Testis (tissue), 5 donors: ENCODE measurements at places on chromosomes 16 and 17. TPM values are rescaled to one million over a fixed set of nuclear protein-coding genes. Genes with fewer than 3 reads are reported as not detected.

DNA sequence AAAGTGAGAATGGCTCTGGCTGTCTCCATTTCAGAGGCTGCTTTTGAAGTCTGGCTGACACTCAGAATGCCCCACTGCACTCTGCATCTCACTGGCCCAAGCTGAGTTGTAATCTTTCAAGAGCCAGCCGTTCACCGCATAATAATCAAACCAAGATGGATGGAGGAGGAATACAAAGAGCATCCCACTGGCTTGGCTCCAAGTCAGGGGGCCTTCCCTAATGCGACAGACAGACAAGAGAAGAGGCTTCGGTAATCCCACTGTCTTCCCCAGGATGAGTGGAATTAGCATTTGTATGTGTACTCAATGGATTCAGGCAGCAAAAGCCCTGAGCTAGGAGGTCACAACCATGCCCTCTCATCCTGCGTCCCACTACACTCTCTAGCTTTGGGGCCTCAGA lies 68.0 kb downstream of the CBLN1 start:
- no peak overlapping the region for H3K27ac ChIP-seq
- H3K27me3 ChIP-seq = no peaks in the 10 kb centered on the region
- H3K4me1 ChIP-seq = no peaks in the 10 kb centered on the region

- H3K27me3 ChIP-seq = no peaks in the 10 kb centered on the region
- DNase-seq = no peak
- H3K4me1 ChIP-seq = peaks cover 41% of the 10 kb centered on the region
- no peaks in the 10 kb centered on the region for H3K36me3 ChIP-seq
- peak overlapping the region; percentile 65 for H3K4me3 ChIP-seq
Observed at GRCh38 chr17:81396278-81396721, 1.0 kb downstream of the BAHCC1 start.

DNA sequence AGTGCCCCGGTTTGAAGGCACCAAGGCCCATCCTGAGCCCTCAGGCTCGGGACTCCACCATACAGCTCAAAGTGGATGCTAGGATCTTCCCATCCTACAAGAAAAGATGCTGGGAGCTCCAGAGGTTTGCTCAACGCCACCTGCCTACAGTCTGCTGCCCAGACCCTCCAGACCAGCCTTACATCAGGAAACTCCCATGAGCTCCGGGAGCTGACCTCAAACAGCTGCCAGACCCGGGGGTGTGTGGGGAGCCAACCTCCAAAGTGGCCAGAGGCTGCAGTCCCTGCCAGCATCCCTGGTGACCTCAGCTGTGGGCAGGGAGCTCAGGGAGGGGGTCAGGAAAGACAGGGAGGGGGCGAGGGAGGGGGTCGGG lies 43.8 kb downstream of the C16orf82 start:
- no peaks in the 10 kb centered on the region for H3K36me3 ChIP-seq
- no peaks in the 10 kb centered on the region for H3K27me3 ChIP-seq
- H3K27ac ChIP-seq = no peak overlapping the region
- no peak overlapping the region for H3K4me3 ChIP-seq
- H3K4me1 ChIP-seq = no peaks in the 10 kb centered on the region
- no peak for DNase-seq

Gene TBC1D3B
- 23.0 TPM for total RNA-seq

DNA sequence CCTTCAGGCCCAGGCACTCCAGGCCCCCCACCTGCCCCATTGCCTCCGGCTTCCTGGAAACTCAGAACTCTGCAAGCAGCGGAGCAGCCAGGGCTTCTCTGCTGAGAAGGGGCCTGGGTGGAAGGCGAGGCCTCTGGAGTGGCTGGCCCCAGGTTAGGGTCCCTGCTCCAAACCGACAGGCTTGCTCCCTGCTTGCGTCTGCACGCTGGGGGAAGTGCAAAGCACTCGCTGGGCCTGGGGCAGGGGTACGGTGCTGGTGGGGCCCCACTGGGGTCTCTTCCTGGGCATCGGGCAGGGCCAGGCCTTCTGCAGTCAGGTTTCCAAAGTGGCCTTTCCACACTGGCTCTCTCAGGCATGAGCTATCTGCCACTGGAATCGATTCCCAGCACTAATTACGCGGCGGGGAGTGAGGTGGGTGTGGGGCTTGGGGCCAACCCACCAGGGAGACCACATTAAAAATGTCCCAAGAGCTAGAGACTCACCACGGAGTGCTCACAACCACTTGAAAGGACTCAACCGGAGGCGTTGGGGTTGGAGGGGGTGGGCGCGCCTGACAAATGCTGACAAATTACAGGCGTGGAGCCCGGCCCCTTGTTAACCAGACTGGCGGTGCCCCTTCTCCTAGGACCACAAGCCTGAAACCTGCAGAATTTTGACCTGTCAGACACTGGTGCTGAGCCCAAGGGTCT lies 17.9 kb downstream of the FAM83G start:
- no peaks in the 10 kb centered on the region for H3K27me3 ChIP-seq
- no peak for DNase-seq
- no peaks in the 10 kb centered on the region for H3K36me3 ChIP-seq
- no peaks in the 10 kb centered on the region for H3K4me1 ChIP-seq
- H3K27ac ChIP-seq = no peak overlapping the region
- H3K4me3 ChIP-seq = no peak overlapping the region

- H3K27ac ChIP-seq = no peak overlapping the region
- H3K4me3 ChIP-seq = no peak overlapping the region
- DNase-seq = no peak
- H3K4me1 ChIP-seq = no peaks in the 10 kb centered on the region
Observed at GRCh38 chr17:2444382-2444781, 43.5 kb upstream of the MNT start.

GRCh38 chr17:81337476-81337879 lies 42.4 kb upstream of the SLC38A10 start:
- no peak for DNase-seq
- peaks cover 39% of the 10 kb centered on the region for H3K4me1 ChIP-seq
- no peaks in the 10 kb centered on the region for H3K36me3 ChIP-seq
- H3K27me3 ChIP-seq = no peaks in the 10 kb centered on the region
- no peak overlapping the region for H3K27ac ChIP-seq

Gene CRHR1
- 0.55 TPM for total RNA-seq

GRCh38 chr17:74749279-74750038 lies 1.0 kb downstream of the NHERF1 start:
- DNase-seq = no peak
- H3K4me3 ChIP-seq = peak overlapping the region; percentile 91
- peaks cover 38% of the 10 kb centered on the region for H3K4me1 ChIP-seq
- peak overlapping the region; percentile 79 for H3K27ac ChIP-seq

Gene PRAC2
- total RNA-seq = 2.6 TPM

Gene GNAO1
- 33.3 TPM for total RNA-seq

DNA sequence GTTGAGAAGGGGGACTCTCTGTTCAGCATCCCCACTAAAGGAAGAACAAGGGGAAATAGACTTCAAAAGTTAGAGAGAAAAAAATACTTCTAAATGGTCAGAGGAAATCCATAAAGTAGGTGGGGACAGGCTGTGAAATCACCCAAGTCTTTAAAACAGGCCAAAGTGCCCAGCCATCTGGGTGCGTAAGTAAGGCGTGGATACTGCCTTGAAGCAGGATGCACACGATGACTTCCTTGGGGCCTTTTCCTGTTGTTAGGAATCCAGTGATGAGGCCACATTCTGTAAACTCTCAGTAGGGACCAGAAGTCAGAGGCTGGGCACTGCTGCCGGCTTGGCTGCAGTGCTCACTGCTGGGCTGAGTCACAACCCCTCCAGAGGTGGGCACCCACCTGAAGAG lies 9.2 kb downstream of the AXIN2 start:
- H3K27me3 ChIP-seq = no peaks in the 10 kb centered on the region
- no peaks in the 10 kb centered on the region for H3K36me3 ChIP-seq
- no peak overlapping the region for H3K27ac ChIP-seq
- no peak overlapping the region for H3K4me3 ChIP-seq

Gene FAM234A
- total RNA-seq = 151 TPM

Gene OR1F1
- not detected for total RNA-seq

GRCh38 chr17:9475101-9475658 lies 100.4 kb downstream of the STX8 start:
- H3K27me3 ChIP-seq = no peaks in the 10 kb centered on the region
- no peak overlapping the region for H3K27ac ChIP-seq
- DNase-seq = no peak
- H3K4me3 ChIP-seq = no peak overlapping the region
- H3K36me3 ChIP-seq = no peaks in the 10 kb centered on the region
- H3K4me1 ChIP-seq = peaks cover 1% of the 10 kb centered on the region

Gene NOD2
- total RNA-seq = 4.1 TPM

DNA sequence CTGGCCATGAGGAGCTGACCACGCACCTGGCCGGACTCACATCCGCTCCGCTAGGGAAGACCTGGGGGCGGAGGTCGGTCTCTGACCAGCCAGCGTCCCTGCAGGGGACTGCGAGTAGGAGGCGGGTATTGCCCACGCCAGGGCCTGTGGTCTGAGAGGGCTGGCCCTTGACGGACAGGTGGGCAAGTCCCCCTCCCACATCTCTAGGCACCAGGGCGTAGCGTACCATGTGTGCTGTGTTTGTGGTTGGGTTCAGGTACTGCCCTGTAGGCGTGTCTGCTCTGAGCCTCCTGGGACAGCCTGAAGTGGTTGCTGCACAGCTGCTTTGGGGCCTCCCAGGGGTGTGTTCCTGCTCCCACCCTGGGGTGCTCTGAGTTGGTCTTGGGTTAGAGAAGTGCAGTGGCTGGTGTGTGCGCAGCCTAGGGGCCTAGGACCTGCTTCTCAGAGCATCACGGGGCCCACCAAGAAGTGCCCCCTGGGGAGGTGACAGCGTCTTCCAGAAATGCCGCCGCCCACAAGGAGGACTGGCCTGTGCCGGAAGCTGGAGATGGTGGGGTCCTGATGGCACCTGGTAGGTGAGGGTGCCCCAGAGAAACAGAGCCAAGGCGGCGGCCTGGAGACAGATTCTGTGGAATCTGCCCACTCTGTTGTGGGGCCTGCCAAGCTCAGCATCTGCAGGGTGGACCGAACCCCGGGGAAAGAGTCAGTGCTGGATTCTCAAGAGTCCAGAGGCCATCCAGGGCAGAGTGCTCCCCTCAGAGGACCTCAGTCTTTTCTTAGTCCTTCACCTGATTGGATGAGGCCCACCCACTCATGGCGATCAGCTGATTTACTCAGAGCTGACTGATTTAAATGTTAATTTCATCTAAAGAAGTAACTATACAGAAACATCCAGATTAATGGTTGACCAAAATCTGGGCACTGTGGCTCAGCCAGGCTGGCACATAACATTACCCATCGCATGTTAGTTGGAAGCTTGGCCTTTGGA lies 48.3 kb downstream of the WDR45B start:
- H3K4me1 ChIP-seq = no peaks in the 10 kb centered on the region
- DNase-seq = no peak
- H3K4me3 ChIP-seq = no peak overlapping the region
- no peaks in the 10 kb centered on the region for H3K27me3 ChIP-seq

Gene VTN
- total RNA-seq = 9.7 TPM

Gene TNP2
- 29.8 TPM for total RNA-seq

DNA sequence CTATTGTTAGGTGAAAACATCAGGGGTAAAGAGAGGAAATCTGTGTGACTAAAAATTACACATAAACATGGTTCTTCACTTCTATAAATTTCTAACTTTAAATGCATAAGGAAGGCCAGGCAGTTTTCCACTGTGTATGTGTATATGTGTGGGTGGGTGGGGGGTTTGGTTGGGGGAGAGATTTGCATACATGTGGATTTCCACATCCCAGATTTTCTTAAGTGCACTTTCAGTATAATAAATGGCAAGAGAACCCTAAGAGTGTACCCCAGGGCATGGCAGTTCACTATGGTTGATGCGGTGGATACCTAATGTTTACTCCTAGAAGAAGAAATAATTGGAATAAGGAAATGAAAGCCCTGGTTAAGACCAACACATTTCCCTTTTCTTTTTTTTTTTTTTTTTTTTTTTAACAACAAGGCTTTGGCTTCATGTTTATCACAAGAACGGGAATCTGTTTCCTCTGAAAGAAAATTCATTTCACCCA lies 451.8 kb upstream of the CCL2 start:
- H3K27me3 ChIP-seq = no peaks in the 10 kb centered on the region
- DNase-seq = no peak
- H3K36me3 ChIP-seq = no peaks in the 10 kb centered on the region

DNA sequence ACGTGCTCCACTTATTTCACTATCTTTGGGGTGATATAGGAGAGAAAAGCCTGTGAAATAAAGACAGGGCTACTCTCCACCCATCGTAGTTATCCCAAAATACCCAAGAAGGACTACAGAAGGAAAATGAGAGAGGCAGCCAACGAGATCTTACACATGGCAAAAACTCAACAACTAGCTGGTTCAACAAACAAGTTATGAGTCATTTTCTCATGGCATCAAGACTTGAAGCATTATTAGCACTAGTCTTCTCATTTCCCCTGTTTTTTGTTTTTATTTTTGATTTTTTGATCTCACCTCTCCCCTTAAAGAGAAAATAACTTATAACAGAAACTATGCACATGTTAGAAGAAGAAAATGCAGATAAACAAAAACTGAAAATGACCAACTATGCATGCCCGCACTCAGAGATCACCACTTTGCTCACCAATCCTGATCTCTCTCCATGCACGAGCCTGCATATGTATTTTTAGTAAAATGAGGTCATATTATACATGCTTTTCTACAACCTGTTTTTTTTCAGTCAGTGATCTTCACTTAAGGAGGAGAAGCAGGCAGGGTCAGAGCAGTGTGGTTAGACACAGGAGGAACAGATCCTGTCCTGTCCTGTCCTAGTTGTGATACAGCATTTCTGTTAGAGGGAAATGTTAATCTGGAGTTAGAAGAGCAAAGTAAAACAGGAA lies 22.8 kb downstream of the FAM117A start:
- H3K36me3 ChIP-seq = no peaks in the 10 kb centered on the region
- no peak overlapping the region for H3K4me3 ChIP-seq
- H3K27me3 ChIP-seq = no peaks in the 10 kb centered on the region
- no peak for DNase-seq
- peak overlapping the region; percentile 68 for H3K27ac ChIP-seq

Gene KRTAP9-8
- total RNA-seq = not detected

Gene CAMKK1
- 19.7 TPM for total RNA-seq

DNA sequence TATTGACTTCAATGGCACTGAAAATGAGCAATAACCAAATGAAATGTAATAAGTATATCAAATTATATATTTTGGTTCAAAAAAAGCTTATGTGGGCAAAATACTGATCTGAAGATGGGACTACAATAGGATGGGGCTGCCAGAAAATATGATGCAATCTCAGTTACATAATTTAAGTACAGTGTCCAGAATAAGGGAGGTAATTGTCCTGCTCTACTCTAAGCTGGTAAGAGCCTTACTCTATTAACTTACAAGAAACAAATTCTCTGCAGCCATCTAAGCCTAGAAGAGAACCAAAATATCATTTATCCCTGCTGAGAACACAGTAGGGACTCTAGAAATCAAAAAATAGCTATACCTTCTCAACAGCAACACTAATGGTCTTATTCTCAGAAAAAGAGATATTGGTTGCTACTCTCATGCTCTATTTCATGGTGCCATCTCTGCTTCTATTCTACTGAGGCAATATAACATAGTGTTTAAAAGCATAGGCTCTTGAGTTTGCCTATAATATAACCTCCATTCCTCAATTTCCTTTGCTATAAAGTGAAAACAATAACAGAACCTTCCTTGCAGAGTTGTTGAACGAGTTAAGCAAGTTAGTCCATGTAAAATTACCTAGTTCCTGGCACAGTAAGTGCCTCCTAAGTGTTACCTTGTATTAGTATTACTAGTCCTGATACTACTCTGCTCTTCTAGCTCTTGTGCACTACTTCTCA lies 19.9 kb downstream of the NQO1 start:
- no peak for DNase-seq
- H3K27ac ChIP-seq = no peak overlapping the region
- H3K4me1 ChIP-seq = no peaks in the 10 kb centered on the region
- H3K36me3 ChIP-seq = no peaks in the 10 kb centered on the region
- no peaks in the 10 kb centered on the region for H3K27me3 ChIP-seq
